ENCODE measurements at places on chromosomes 2 and 18.

DNA sequence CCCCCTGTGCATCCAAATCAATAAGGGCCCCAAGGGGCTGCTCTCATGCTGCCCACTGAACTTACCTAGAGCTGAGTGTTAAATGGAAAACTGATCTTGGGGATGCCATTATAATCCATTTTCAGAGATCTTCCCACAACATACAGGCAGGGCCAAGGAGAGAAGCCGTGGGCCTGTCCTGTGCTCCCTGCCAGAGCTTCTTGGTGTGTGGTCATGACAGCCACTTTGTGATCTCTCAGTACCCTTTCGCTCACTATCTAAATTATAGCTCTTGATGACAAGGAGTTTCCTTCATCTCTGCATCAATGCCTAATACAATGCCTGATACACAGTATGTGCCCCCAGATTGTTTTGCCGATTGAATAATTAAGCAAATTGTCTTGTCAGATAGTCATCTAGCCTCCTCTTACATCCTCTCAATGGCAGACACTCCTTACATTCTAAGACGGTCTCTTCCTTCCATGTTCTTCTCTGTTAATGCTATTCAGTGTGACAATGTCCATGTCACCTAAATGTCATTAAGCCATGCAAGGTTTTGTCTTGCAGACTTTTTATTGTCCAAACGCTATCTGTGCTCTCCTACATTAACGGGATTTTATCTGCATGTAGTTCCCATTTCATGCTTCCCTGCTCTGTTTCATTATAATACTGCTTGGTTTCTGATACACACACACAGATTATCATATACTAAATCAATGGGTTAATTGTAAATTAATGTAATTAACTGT is 5.9 kb downstream of the CSRNP3 start:
- DNase-seq = no peak

GRCh38 chr18:25457601-25458000 is 105.6 kb upstream of the ZNF521 start:
- no peak for DNase-seq

DNA sequence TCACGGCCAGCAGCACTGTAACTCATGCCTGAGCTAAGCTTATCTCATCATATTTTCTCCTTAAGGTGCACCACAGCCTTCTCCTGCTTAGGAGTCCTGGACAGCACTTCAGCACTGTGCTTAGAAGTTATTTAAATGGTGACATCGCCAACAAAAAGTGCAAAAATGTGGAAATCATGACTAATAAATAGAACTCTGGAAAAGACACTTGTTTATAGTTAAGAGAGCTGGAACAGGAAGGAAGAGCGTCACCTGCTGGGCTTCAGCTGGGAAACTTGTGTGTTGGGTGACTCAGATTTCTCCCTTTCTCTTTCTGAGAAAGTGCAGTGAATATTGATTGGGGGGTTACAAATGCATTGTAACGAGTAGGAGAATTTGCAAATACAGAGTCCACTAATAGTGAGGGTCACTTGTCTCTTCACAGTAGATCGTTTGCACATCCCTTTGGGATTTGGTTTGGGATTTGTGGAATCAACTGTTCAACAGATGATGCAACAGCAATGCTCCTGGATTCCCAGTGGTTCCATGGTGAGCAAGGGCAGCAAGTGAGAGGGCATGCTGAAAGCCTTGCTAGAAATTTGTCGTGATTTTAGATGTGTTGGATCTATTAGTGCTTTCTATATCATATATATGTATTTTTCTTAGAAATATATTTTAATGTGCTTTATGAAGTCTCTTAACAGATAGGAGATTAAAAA is 84.2 kb downstream of the DOK6 start:
- DNase-seq = no peak

DNA sequence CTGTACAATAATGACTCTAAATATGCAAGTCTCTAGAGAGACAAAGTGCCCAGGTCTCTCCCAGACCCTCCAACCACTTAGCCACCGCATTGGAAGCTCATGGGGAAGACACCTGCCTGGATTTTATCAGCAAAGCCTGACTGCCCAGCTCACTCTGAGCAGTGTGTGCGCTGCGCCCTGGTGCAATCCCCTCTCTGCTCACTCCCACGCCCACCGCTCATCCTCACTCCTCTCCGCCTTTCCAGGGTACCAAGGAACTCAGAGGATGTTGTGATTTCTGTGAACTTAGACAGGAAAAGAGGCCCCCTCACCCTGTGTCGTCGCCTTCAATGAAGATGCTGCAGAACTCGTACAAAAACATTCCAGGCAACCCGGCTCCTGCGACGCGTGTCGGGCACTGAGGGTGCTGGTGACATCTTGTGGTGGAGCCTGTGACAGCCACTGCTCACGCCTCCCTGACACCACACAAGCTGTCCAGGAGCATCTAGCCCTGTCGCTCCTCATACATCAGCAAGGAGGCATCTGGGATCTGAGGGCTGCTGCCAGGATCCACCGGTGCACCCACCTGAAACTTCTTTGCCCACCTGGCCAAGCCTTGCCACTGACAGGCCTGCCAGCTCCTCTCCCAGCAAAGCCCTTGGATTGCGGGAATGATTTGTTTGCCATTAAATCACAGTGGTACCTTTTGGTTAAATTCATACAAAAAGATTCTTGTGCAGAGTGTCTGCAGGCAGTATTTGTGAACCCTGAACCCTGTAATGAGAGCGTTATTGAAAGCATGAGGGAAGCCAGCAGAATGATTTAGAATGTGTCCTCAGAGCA is 220.4 kb downstream of the ZNF516 start:
- no peak for DNase-seq

- DNase-seq = no peak
These were observed 42.9 kb downstream of the CABYR start for GRCh38 chr18:24181806-24182205.

DNA sequence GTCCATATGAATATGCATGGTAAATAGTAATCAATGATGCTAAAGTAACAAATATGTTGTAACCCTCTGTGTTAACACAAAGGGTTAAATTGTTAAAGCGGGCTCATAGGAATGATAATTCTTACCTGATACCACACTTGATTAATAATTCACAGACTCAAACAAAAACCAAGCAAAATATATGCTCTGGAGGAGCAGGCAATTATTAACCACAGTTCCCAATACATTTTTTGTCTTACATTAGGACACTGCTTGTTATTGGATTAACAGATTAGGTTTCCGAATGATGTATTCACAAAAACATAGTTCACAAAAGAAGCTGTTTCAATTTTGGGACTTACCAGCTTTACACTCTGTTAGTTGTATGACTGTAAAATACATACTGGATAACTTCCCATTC is 300.9 kb upstream of the LRRTM4 start:
- no peak for DNase-seq

DNA sequence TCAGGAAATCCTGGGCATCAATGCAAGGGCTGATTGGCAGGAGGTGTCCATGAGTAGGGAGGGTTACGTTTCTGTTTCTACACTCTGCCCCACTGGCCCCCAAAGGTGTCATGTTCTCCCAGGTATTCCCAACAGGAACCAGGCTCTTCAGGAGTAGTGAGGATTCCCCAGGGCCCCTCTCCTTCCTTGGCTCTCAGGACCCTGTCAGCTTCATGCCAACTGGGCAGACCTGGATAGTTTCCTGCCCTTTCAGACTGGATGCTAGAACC is 480.6 kb upstream of the HS6ST1 start:
- DNase-seq = no peak

GRCh38 chr2:53640466-53640865 is 127.1 kb upstream of the CHAC2 start:
- no peak for DNase-seq

GRCh38 chr2:47297767-47298425 is 105.1 kb upstream of the MSH2 start:
- no peak for DNase-seq

DNA sequence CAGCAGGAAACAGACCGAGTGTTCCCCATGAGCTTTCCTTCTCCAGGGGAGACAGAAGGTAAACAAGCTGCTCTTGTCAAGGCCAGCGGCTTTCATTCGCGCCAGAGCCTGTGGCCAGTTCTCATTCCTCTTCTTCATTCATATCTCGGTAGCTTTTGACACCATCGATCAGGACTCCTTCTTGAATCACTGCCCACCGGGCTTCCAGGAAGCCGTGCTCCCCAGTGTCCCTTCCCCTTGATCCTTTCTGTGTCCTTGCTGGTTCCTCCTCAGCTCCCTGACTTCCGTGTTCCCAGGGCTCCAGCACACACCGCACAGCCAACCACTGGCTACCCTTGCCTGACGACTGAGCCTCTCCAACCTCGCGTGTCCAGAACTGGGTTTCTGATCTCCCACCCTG is 14.1 kb downstream of the SLC66A3 start:
- no peak for DNase-seq

- no peak for DNase-seq
These were observed 55.6 kb downstream of the RPL37A start for GRCh38 chr2:216554286-216554685.

DNA sequence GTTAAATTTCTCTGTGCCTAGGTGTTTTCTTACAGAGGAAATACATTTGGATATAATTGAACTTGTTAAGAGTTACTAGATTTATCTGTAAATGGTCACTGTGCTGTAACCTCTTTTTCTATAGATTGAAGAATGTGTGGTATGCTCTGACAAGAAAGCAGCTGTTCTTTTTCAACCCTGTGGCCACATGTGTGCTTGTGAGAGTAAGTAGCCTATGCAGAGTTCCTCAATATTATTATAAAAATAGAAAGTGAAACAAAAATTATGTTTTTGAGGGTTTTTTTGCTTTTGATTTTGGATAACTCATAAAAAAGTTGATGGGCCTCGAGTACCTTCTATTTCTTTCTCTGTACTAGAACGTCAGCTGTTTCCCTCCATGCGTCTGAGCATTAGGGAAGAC is 112.4 kb downstream of the MIB1 start:
- no peak for DNase-seq

DNA sequence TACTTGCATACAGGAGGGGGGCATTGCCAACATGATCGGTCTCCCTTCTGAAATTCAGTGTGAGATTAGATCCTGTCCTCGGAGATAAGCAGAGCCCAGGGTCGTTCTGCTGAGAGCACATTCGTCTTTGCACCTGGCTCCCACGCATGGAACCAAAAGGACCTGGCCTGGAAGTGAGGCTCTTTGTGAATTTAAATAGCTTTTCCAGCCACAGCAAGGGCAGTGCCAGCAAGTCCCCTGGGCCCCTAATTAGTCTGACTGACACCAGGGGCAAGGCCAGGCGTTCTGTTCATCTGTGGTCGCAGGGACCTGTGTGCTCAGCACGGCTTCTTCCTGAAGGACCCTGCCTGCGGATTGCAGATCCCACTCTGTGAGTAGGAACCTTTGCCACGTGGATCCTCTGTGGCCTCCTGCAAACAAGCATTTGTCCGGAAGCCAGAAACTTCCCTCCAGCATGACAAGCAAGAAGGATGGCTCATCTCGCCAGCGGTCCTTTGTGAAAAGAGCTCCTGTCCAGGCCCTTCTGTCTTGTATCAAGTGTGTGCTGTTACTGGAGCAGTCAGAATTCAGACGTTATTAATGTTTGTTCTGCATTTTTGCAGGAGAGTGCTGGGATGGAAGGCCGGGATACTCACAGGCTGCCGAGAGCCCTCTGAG is 128.7 kb downstream of the TPO start:
- no peak for DNase-seq

DNA sequence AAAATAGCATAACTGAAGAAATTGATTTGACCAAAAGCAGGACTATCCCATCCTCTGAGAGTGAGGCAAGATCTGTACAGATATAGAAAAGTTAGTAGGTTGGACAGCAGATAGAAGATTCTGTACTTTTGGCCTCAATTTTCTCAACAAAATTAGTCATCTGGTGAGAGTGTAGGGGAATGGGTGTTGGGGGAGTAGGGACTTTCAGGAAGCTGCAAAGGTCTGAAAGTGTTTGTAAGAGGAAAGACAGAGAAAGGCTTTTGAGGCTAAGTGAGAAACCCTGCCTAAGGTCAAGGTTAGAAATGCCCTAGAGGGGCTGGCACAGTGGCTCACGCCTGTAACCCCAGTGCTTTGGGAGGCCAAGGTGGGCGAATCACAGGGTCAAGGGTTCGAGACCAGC is 40.3 kb downstream of the DAPL1 start:
- no peak for DNase-seq

- no peak for DNase-seq
These were observed 25.5 kb upstream of the CEP68 start for GRCh38 chr2:65030476-65031332.

- DNase-seq = no peak
These were observed 256.8 kb downstream of the NEDD4L start for GRCh38 chr18:58300867-58301266.

- no peak for DNase-seq
These were observed 286.8 kb upstream of the HS6ST1 start for GRCh38 chr2:128605421-128605820.

- DNase-seq = no peak
These were observed 146.6 kb downstream of the VAPA start for GRCh38 chr18:10060469-10060782.

GRCh38 chr2:15041429-15041837 is 408.9 kb downstream of the LRATD1 start:
- DNase-seq = no peak

- DNase-seq = no peak
These were observed 336 bp downstream of the THNSL2 start for GRCh38 chr2:88170472-88170892.

All from T-helper 17 cell (primary cell).